ENCODE measurements at places on chromosomes 2 and 18.

- DNase-seq = no peak
Observed at GRCh38 chr2:192960945-192961344, 766.2 kb upstream of the TMEFF2 start.

GRCh38 chr2:47687856-47688255, 95.1 kb upstream of the MSH6 start:
- DNase-seq = no peak

DNA sequence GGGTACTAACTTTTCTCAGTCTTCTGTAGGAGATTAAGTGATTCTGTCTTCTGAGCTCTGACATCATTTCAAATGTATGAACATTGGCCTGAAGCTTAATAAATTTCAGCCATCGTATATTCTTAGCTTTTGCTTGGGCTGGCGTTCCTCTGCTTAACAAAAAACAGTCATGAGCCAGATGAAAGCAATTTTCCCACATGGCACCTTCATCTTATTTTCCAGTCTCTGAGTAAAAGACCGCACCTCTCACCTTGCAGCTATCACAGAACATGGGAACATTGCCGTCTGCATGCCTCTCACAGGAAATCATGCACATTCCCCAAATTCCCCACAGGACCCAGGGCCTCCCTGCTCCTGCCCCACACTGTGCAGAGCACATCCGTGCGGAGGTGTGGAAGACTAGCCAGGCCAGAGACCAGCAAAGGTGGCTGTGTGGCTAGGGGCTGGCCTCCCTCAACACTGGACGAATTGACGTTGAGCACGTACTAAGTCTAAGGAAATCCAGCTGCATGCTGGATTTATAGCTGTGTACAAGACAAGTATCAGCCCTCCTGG, 531.8 kb upstream of the ID2 start:
- no peak for DNase-seq

- DNase-seq = no peak
Observed at GRCh38 chr2:157441072-157441454, 2.8 kb downstream of the CYTIP start.

DNA sequence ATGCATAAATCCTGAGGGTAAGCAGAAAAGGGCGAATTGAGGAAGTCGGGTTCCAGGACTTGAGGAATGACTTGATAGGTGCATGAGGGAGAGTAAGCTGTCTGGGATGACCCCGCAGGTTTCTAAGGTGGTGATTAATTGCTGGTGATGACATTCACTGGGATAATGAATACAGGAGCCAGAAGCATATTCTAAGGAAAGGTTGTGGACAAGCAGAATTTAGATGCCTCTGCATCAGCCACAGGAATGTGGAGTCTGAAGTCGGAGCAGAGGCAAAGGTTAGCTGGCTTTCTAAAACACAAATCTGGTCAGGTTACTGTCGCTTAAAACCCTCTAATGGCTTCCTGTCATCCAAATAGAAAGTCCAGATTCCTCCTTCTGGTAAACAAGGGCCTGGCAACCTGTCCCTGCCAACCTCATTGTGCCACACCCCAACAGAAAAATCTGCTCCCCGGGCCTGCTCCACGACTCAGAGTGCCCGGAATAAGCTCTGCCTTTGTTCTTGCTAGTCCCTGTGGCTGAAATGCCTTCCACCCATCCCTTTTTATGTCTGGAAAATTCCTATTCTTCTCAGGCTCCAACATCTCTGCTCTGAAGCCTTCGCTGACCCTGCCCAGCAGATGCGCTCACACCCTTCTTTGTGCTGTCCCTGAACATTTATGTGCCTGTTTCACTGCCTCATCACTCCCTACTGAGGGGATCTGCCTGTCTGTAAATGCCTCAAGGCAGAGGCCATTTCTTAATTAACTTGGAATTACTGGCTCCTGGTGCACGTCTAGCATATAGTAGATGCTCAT, 11.3 kb upstream of the TMEM214 start:
- no peak for DNase-seq

- DNase-seq = no peak
Observed at GRCh38 chr2:25572638-25573037, 100.7 kb downstream of the DTNB start.

- DNase-seq = no peak
Observed at GRCh38 chr2:201806442-201807170, at the start of gene CDK15. Gene CDK15, plus strand, starts transcription at chr2:201806537. Its CDS starts 128 bp downstream, at chr2:201806665.

- DNase-seq = no peak
Observed at GRCh38 chr2:188784269-188784762, 189.9 kb upstream of the COL3A1 start.

GRCh38 chr2:168188002-168188401, 59.4 kb downstream of the STK39 start:
- DNase-seq = no peak

GRCh38 chr2:240915526-240916341, 9.6 kb downstream of the CROCC2 start:
- no peak for DNase-seq

DNA sequence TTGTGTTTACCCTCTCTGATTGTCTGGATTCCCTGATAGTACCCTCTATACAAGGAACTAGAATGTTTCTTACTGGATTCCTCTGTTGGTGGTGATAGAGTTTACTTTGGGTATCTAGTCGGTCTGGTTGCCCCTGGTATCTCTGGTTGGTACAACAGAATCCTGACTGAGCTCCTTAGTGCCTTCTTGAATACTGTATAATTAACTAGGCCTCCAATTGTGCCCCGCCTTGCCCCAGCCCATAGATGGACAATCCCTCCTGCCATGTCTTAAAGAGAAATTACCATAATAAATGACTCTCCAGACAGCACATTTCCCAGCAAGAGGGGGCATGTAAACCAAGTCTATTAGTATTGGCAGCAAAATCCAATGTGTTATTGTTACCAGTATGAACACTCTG, 2.3 kb downstream of the SCN1A start:
- no peak for DNase-seq

DNA sequence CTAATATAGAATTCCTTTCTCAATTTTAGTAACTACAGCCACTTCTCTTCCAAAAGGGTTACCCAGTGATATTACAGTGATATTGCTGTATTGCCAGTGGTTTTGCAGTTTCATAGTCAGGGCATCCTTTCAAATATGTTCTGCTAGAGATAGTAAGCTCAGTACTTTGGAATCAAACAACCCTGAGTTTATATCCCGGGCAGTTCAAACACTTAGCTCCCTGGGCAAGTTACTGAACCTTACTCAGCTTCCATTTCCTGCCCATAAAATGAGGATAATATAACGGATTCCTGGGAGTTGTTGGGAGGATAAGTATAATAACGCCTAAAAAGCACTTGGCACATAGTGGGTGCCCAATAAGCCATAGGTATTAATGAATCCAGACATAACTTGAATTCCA, 212.6 kb upstream of the PARD3B start:
- no peak for DNase-seq

- no peak for DNase-seq
Observed at GRCh38 chr2:60412027-60412426, 141.4 kb downstream of the BCL11A start.

DNA sequence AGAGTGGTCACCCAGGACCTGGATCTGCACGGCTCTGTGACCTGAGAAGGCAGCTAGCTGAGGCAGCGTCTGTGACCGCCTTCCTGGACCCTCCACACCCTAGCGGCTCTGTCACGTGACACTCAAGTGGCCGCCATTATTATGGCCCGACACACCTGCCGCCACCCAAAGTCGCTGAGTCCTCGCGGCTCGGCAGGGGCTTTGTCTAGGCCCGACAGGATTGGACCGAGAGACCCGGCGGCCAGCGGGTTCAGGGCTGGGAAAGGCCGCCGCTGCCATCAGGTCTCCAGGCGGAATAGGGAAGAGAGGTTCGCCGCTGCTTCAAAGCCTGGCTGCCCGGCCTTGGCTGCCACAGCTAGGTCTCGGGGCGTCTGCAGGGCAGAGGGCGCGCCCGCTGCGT, 1162.5 kb upstream of the LRRTM1 start:
- no peak for DNase-seq

- DNase-seq = no peak
Observed at GRCh38 chr2:172000696-172001361, 1.1 kb downstream of the METAP1D start.

DNA sequence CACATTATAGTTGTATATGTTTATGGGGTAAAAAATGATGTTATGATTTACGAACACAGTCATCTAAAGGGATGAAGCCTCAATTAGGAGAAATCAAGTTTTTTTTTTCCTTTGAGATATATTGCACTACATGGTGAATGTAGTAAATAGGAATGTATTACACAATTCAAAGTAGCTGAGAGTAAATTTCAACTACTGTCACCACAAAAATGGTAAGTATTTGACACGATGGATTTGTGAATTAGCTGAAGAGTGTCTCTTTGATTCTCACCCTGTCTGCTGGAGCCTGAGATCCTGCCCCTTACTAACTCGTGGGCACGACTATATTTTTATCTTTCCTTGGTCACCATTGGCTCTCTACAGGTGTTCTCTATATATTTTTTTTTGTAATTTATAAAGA, 540.4 kb upstream of the DSEL start:
- no peak for DNase-seq

DNA sequence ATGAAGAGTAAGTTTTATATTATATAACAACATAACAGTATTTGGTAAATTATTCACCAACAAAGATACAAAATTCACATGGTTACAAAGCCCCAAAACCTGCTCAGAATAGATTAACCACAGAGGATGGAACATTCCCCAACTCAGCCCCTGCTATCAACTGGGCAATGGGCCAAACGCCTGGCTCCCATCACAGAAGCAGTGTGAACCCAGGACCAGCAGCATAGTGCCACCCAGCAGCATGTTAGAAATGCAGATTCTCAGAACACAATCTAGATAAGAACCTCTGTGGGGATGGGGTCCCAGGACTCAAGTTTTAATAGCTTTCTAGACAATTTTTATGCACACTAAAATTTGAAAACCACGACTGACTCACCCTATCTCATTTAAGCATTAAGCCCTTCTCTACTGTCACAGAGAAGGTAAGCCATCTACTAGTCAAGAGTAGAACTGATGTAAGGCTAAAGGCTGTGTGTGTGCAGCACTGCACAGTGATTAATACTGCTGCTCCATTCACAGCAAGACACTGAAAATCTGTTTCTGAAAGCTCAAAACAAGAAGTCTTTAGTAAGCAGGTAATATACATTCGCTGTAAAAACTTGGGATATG, 15.2 kb downstream of the AFG3L2 start:
- DNase-seq = no peak

GRCh38 chr2:101818531-101819451, 121.3 kb downstream of the MAP4K4 start:
- no peak for DNase-seq

Measured in GF-D8 (cell line).